ENCODE measurements at places on chromosomes 2 and 18. TPM values are rescaled to one million over a fixed set of nuclear protein-coding genes. Genes with fewer than 3 reads are reported as not detected.

The STPG4 gene
- total RNA-seq = 0.74 TPM

The RAB27B gene
- total RNA-seq = 1.4 TPM

The NCKAP5 gene
- total RNA-seq = not detected

The SMYD1 gene
- total RNA-seq = not detected

The SPDYA gene
- 1.9 TPM for total RNA-seq

The GALNT5 gene
- total RNA-seq = not detected

The KCNG2 gene
- not detected for total RNA-seq

The ANKRD62 gene
- not detected for total RNA-seq

The LOXL3 gene
- total RNA-seq = 0.42 TPM

The HOXD10 gene
- total RNA-seq = not detected

GRCh38 chr2:167127135-167127534 is 238.9 kb downstream of the XIRP2 start:
- no peak overlapping the region for H3K4me3 ChIP-seq
- no peak overlapping the region for H3K27ac ChIP-seq
- no peaks in the 10 kb centered on the region for H3K36me3 ChIP-seq
- H3K27me3 ChIP-seq = no peaks in the 10 kb centered on the region

- H3K36me3 ChIP-seq = no peaks in the 10 kb centered on the region
- H3K27me3 ChIP-seq = no peaks in the 10 kb centered on the region
- no peak overlapping the region for H3K4me3 ChIP-seq
- no peaks in the 10 kb centered on the region for H3K4me1 ChIP-seq
- no peak overlapping the region for H3K27ac ChIP-seq
Observed at GRCh38 chr2:163656622-163657280, 79.1 kb downstream of the FIGN start.

GRCh38 chr2:62293490-62294271 is 97.8 kb downstream of the B3GNT2 start:
- H3K4me3 ChIP-seq = no peak overlapping the region
- H3K27me3 ChIP-seq = peaks cover 2% of the 10 kb centered on the region
- no peaks in the 10 kb centered on the region for H3K36me3 ChIP-seq
- H3K4me1 ChIP-seq = peaks cover 4% of the 10 kb centered on the region
- no peak overlapping the region for H3K27ac ChIP-seq

DNA sequence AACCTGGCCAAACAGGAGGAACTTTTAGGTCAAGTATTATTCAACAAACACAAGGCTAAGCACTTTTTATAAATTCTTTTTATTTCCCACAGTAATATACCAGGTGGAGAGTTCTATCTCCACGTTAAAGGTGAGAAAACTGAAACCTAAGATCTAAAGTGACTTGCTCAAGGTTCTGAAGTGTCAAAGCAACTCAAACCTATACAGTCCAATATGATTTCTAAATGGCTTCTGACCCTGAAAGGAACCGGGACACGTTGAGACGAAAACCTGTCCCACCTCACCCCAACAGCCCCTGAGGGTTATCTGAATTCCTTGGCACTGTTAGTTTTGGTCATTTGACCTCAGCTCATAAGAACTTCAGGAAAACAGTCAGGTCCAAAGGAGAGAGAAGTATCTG is 814.5 kb upstream of the LRATD1 start:
- no peaks in the 10 kb centered on the region for H3K4me1 ChIP-seq
- H3K4me3 ChIP-seq = no peak overlapping the region
- H3K27ac ChIP-seq = no peak overlapping the region
- no peak for DNase-seq
- H3K36me3 ChIP-seq = no peaks in the 10 kb centered on the region
- no peaks in the 10 kb centered on the region for H3K27me3 ChIP-seq

- peaks cover 9% of the 10 kb centered on the region for H3K36me3 ChIP-seq
- no peak overlapping the region for H3K27ac ChIP-seq
- no peak for DNase-seq
Observed at GRCh38 chr2:237639836-237640220, 12.4 kb downstream of the LRRFIP1 start.

GRCh38 chr2:100831158-100831750 is 11.3 kb downstream of the NPAS2 start:
- no peaks in the 10 kb centered on the region for H3K4me1 ChIP-seq
- H3K27ac ChIP-seq = no peak overlapping the region
- no peak for DNase-seq

DNA sequence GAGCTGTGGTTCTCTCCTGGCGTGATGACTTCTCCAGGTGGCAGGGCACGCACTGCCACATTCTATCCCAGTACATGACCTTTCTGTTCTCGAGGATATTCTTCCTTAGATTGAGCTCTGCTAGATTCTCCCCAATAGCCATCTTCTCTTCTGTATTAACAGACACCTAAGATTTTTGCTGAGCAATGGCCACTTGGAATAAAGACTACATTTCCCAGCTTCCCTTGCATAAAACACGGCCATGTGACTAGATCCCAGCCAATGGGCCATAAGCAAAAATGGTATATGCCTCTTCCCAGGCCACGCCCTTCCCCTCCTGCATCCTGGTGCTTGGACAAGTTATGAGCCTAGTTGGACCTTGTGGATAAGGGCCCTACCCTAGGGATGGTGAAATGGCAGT is 82.1 kb downstream of the EIF2AK3 start:
- H3K27me3 ChIP-seq = peaks cover 23% of the 10 kb centered on the region
- DNase-seq = no peak
- H3K36me3 ChIP-seq = no peaks in the 10 kb centered on the region
- H3K4me1 ChIP-seq = peaks cover 3% of the 10 kb centered on the region
- H3K27ac ChIP-seq = no peak overlapping the region

- H3K27me3 ChIP-seq = peaks cover 60% of the 10 kb centered on the region
- peak overlapping the region; percentile 65 for H3K4me3 ChIP-seq
- H3K4me1 ChIP-seq = peaks cover 7% of the 10 kb centered on the region
- no peaks in the 10 kb centered on the region for H3K36me3 ChIP-seq
Observed at GRCh38 chr2:15941481-15941850, 1.1 kb downstream of the MYCN start.

DNA sequence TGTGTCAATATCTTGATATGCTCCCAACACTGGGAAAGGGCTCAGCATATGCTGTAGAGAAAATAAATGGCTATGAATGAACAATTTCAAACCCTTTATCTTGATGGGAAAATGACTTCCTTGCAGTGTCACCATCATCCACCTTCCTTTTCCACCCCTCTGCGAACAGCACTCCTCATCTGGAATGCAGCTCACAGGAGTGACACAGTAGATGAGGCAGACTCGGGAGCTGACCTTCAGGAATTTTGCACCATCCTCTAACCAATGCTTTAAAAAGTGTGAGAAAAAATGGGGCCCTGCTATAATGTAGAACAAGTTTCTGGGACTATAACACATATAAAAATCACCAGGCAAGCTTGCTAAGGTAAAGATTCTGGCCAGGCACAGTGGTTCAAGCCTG is 41.3 kb upstream of the YPEL5 start:
- H3K4me1 ChIP-seq = no peaks in the 10 kb centered on the region
- DNase-seq = no peak
- H3K27me3 ChIP-seq = peaks cover 11% of the 10 kb centered on the region

- no peaks in the 10 kb centered on the region for H3K36me3 ChIP-seq
- no peaks in the 10 kb centered on the region for H3K27me3 ChIP-seq
- no peak overlapping the region for H3K4me3 ChIP-seq
- H3K4me1 ChIP-seq = no peaks in the 10 kb centered on the region
- no peak for DNase-seq
- H3K27ac ChIP-seq = no peak overlapping the region
Observed at GRCh38 chr2:124756048-124756447, 731.0 kb downstream of the CNTNAP5 start.

DNA sequence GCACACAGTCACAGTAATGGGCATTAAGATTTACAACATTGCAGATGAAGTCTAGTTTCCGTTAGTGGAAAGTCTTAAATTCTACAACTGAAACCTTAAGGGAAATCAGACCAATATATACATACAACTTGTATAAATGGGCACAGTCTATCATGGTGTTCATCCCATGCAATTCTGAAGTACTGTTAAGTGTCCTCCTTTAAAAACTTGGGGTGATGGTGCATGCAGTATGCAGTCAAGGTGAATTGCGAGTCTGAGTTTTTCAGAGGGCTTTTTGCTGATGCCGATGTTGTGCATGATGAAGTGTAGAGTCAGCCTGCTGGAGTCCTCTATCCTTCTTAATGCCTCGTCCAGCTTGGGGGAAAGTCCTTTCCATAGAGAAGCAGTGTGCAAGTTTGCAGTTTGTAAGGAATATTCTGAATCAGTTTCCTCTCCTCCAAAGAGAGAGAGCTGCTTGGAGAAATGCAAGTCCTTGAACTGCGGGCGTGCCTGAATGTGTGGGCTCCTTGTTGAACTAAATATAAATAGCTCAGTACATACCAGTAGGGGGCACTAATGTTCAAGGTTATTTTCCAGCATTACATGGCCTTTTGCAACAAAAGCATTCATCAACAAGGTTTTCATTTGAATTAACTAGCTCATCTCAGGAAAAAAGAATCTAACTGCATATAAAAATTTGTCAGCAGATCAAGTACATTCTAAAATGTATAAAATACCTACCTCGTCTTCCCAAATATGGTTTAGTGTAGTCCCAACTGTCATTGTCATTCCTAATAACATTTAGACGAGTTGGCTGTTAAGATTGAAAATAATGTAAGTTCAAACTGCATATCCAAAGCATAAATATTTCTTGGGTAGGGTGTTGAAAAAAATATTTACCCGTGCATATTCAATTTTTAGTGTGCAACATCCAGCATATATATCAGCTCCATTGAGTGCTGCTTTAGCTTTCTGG is 21.3 kb downstream of the HNRNPLL start:
- peak overlapping the region; percentile 13 for H3K27ac ChIP-seq
- no peaks in the 10 kb centered on the region for H3K27me3 ChIP-seq
- no peak overlapping the region for H3K4me3 ChIP-seq
- peaks cover 5% of the 10 kb centered on the region for H3K36me3 ChIP-seq

DNA sequence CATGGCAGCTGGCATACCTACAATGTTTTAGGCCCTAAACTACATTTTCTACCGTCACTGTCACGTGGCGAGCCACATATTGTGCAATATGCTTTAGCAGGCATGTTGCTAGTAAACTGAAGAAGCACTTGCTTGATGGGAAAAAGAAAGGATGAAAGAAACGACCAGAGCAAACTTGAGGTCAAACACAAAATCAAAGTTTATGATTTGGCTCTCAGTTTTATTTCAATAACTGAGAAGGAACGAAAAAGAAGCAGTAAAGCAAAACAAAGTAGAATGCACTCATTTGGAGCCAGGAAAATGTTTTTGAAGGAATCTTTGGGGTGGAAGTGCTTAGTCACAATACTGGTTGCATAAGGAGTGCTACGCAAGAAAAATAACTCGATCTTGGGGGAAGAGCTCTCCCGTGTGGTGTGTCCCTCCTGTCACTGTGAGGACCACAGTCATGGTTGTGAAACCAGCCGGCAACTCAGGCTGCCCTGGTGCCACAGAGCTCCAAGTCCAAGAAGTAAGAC is 349.8 kb downstream of the RBM43 start:
- H3K4me1 ChIP-seq = peaks cover 2% of the 10 kb centered on the region
- no peaks in the 10 kb centered on the region for H3K36me3 ChIP-seq
- peaks cover 2% of the 10 kb centered on the region for H3K27me3 ChIP-seq
- H3K4me3 ChIP-seq = no peak overlapping the region
- no peak overlapping the region for H3K27ac ChIP-seq

DNA sequence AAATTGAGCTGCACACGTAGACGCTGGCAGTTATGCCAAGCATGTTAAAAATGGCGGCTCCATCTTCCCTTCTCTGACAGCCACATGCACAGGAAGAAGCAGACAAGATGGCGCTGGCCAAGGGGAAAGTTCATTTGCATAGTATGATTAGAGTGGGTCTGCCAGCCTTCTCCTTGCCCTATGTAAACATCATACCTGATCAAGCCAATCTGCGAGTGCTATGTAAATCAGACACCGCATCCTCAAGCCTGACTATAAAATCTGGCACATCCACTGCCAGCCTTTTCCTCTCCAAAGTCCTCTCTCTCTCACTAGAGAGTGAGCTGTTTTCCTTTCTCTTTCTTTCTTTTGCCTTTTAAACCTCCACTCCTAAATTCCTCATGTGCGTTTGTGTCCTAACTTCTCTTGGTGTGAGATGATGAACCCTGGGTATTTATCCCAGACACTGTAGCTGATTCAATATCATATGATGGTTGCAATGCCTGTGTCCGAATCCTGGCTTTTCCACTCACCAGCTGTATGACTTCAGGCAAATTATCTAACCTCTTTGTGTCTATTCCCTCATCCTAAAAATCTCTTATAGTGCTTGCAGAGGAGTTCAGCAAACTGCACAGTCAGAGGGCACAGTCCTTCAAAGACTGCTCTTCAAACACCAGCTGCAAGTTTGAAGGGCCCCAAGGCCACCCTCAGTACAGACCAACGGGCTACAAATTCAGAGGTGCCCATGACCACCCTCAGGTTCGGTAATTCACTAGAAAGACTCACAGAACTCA is 39.3 kb upstream of the ITSN2 start:
- H3K4me1 ChIP-seq = peaks cover 9% of the 10 kb centered on the region
- H3K27me3 ChIP-seq = peaks cover 12% of the 10 kb centered on the region
- H3K4me3 ChIP-seq = no peak overlapping the region

- no peaks in the 10 kb centered on the region for H3K27me3 ChIP-seq
- H3K36me3 ChIP-seq = no peaks in the 10 kb centered on the region
- DNase-seq = no peak
Observed at GRCh38 chr2:139918982-139919381, 1138.8 kb upstream of the NXPH2 start.

DNA sequence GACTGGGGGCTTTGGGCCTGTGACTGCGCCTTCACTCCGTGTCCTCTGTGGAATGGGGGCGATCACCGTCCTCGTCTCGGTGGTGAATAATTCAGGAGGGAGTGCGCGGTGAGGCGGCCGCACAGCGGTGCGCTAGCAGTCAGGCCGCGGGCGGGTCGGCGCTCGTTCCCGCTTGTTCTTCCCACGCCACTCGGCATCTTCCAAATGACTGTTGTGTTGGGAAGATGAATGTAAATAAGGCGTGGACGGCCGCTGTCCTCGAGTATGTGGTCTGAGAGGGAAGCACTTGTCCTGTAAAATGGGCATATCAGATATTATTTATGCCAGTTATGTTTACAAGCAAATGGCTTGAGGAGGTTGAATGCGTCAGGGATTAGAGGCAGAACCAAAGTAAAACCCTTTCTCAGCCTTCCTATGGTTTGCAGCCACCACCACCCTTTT is 608 bp upstream of the VPS4B start:
- no peaks in the 10 kb centered on the region for H3K27me3 ChIP-seq
- peaks cover 16% of the 10 kb centered on the region for H3K4me1 ChIP-seq
- no peak for DNase-seq
- H3K4me3 ChIP-seq = peak overlapping the region; percentile 88

DNA sequence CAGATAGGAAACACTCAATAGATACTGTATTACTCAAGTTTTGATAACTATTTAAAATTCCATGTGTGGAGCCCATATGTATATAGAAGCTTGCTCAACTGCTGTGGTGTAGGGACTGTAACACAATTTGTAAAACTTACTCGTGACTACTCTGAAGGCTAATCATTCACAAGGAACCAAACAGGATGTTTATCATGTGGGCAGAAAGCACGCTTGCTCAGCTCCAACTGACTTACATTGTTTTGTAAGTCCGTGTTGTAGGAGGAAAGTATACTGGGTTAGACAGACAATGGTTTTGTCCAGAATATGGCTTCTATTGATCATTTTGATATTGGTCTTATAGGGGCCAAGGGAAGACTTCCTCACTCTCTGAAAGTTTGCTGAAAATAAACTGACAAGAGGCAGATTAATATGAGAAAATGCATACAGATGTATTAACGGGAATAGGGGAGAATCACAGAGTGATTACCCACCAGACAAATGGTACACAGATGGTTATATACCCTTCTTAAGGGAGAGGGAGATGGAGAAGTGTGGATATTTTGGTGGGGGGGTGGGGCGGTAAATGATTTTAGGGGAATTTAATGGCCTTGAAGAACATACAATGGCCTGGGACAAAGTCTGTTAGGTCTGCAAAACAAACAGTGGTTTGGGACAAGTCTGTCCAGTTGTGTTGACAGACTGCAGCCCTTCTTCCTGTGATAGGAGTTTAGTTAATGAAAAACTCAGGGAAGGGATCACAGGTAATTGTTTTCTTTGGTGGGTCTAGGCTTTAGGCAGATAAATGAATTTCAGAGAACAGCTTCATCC is 259.3 kb upstream of the SP5 start:
- H3K27me3 ChIP-seq = peaks cover 3% of the 10 kb centered on the region
- no peaks in the 10 kb centered on the region for H3K4me1 ChIP-seq
- no peak for DNase-seq
- H3K27ac ChIP-seq = no peak overlapping the region
- no peaks in the 10 kb centered on the region for H3K36me3 ChIP-seq

Measured in activated naive CD8-positive, alpha-beta T cell treated with anti-CD3 and anti-CD28 coated beads, Interleukin-2, amount 10 ng/mL, durations not matched to agents 7 days and 5 days (primary cell).